Left lung (tissue), 14 donors: ENCODE measurements at places on chromosomes 6 and 20. TPM values are rescaled to one million over a fixed set of nuclear protein-coding genes. Genes with fewer than 3 reads are reported as not detected.

GRCh38 chr6:169099411-169100202 lies 154.0 kb downstream of the THBS2 start:
- no peak overlapping the region for H3K4me3 ChIP-seq
- no peak overlapping the region for H3K27ac ChIP-seq
- H3K4me1 ChIP-seq: no peaks in the 10 kb centered on the region

DNA sequence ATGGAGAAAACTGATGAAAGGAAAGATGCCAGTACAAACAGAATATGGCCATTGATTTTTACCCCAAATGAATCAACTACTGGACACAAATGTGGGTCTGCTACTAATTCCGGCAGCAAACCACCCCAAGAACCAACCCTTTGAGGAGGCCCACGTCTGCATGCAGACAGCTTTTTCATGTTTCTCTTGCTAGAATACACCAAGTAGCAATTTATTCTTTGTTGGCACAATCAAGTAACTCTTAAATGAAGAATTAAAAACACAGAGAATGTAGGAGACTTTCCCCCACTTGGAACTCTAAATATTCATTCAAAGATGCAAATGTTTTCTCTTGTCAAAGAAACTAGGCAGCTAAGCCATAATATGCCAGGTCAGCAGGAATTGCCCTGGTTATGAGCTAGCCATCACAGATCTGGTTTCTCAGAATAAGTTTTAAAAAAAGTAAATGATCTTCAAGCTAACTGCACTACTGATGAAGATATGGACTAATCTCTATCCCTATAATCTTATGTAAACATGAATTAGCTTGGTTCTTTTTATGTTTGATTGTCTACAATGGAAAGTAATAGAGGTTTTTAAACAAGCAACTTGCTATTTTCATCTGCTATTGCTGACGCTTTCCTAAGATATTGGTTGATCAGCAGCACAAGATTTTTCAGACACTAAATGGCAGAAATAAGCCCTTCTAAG lies 163.1 kb upstream of the THEMIS start:
- no peaks in the 10 kb centered on the region for H3K36me3 ChIP-seq
- DNase-seq: no peak
- no peaks in the 10 kb centered on the region for H3K27me3 ChIP-seq
- no peak overlapping the region for H3K27ac ChIP-seq
- no peak overlapping the region for H3K4me3 ChIP-seq

DNA sequence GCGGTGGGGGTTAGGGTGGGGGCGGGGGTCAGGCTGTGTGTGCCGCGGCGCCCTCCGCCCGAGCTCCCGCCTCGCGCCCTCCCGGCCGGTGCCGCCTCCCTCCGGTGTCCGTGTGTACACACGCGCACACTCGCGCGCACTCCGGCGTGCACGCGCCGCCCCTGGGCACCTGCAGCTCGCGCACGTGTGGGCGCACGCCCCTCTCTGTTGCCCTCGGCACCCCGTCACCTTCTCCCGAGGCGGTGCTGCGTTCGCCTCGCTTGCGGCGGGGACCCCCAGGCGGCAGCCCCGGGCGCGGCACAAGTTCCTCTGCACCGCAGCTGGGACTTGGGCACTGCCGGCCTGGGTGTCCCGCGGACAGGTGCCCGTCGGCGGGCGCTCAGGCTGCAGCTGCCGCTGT lies 525 bp downstream of the MACROD2 start:
- peak; percentile 85 for DNase-seq
- H3K4me1 ChIP-seq: no peaks in the 10 kb centered on the region
- no peaks in the 10 kb centered on the region for H3K36me3 ChIP-seq
- peaks cover 31% of the 10 kb centered on the region for H3K27me3 ChIP-seq

- no peaks in the 10 kb centered on the region for H3K4me1 ChIP-seq
- no peak overlapping the region for H3K4me3 ChIP-seq
These were observed 7.8 kb downstream of the HCRTR2 start for GRCh38 chr6:55182016-55182650.

DNA sequence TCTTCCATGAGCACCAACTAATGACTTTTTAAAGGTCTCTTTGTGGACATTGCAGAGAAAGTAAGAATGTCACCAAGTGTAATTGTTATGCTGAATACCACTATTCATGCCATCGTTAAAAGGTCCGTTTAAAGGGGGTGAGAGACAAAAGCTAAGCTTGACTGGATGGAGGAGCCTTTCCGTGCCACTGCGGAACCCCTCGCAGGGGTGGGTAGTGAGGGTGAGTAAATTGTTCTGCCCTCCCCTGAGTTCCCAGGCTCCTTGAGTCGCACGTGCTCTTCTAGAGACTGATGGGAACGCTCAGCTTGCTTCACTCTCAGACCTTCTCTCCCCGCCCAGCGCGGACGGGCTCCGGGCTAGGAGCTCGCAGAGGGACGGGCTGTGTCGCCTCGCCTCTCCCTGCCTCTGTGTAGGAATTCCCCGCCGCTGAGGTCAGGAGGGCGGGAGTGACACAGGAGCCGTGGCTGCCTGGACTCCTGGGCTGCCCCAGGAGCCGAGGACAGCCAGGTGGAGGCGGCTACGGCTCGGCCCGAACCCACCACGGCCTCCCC lies 314.8 kb upstream of the QKI start:
- H3K4me3 ChIP-seq: no peak overlapping the region
- no peak for DNase-seq
- H3K27me3 ChIP-seq: no peaks in the 10 kb centered on the region
- no peaks in the 10 kb centered on the region for H3K4me1 ChIP-seq
- no peak overlapping the region for H3K27ac ChIP-seq
- H3K36me3 ChIP-seq: no peaks in the 10 kb centered on the region

GRCh38 chr6:147805155-147805554 lies 296.7 kb downstream of the SAMD5 start:
- H3K36me3 ChIP-seq: no peaks in the 10 kb centered on the region
- H3K4me1 ChIP-seq: no peaks in the 10 kb centered on the region
- H3K27me3 ChIP-seq: no peaks in the 10 kb centered on the region
- no peak for DNase-seq
- H3K27ac ChIP-seq: no peak overlapping the region

GRCh38 chr20:60628749-60629148 lies 623.3 kb upstream of the CDH4 start:
- no peaks in the 10 kb centered on the region for H3K36me3 ChIP-seq
- no peak overlapping the region for H3K4me3 ChIP-seq
- H3K27ac ChIP-seq: no peak overlapping the region
- no peaks in the 10 kb centered on the region for H3K4me1 ChIP-seq
- no peaks in the 10 kb centered on the region for H3K27me3 ChIP-seq

- H3K36me3 ChIP-seq: no peaks in the 10 kb centered on the region
- H3K27ac ChIP-seq: no peak overlapping the region
- H3K4me1 ChIP-seq: peaks cover 5% of the 10 kb centered on the region
- DNase-seq: no peak
- no peak overlapping the region for H3K4me3 ChIP-seq
These were observed 52.7 kb downstream of the RPP21 start for GRCh38 chr6:30397697-30398096.

GRCh38 chr6:134466771-134467525 lies 149.0 kb upstream of the SGK1 start:
- no peaks in the 10 kb centered on the region for H3K36me3 ChIP-seq
- no peak for DNase-seq
- H3K27me3 ChIP-seq: no peaks in the 10 kb centered on the region
- no peak overlapping the region for H3K4me3 ChIP-seq
- no peaks in the 10 kb centered on the region for H3K4me1 ChIP-seq

DNA sequence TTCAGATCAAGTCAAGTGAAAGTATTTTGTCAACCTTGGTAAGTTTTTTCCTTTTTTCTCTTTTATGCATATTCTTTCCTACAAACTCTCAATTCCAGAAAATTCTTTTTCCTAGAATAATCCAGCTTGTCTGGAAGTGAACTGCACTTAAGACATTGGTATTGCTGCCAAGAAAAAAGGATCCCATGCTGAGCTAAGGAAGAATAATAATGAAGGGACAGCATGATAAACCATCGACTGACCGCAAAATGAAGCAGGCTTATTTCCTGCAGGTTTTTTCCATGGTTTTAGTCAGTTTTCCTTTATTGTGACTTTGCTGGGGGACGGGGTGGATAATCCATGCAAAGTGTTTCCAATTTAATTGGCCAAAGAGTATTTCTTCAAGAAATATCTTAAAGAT lies 857.6 kb upstream of the SLC35B3 start:
- H3K4me3 ChIP-seq: no peak overlapping the region
- DNase-seq: no peak
- no peak overlapping the region for H3K27ac ChIP-seq
- no peaks in the 10 kb centered on the region for H3K27me3 ChIP-seq
- no peaks in the 10 kb centered on the region for H3K36me3 ChIP-seq

DNA sequence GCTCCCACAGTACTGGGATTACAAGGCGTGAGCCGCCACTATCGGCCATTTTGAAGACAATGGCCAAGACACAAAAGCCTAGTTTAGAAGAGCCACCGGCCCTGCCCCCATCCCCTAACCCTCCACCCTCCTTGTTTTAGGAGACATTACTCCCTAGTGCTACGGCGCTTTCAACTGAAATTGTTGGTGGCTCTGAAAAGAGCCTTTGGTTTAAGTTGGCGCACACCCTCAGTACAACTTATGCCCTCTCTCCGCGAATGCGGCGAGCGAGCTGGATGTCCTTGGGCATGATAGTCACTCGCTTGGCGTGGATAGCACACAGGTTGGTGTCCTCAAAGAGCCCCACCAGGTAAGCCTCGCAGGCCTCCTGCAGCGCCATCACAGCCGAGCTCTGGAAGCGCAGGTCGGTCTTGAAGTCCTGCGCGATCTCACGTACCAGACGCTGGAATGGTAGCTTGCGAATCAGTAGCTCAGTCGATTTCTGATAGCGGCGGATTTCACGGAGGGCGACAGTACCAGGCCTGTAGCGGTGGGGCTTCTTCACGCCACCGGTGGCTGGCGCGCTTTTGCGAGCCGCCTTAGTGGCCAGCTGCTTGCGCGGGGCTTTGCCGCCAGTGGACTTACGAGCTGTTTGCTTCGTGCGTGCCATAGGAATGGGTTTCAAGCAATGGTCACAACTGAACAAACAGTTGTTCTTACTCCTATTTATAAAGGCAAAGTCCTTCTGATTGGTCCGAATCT lies 114.9 kb upstream of the BTN3A2 start:
- H3K4me1 ChIP-seq: peaks cover 24% of the 10 kb centered on the region
- no peaks in the 10 kb centered on the region for H3K36me3 ChIP-seq
- H3K4me3 ChIP-seq: peak overlapping the region; percentile 48
- peak overlapping the region; percentile 84 for H3K27ac ChIP-seq
- DNase-seq: peak; percentile 67

The PPP1R3G gene
- 1.1 TPM for polyA plus RNA-seq

The CRISP3 gene
- 0.29 TPM for polyA plus RNA-seq

The ZNF341 gene
- 4.1 TPM for polyA plus RNA-seq

The DEFB132 gene
- polyA plus RNA-seq: not detected
